ENCODE measurements at places on chromosomes 7 and 10.

DNA sequence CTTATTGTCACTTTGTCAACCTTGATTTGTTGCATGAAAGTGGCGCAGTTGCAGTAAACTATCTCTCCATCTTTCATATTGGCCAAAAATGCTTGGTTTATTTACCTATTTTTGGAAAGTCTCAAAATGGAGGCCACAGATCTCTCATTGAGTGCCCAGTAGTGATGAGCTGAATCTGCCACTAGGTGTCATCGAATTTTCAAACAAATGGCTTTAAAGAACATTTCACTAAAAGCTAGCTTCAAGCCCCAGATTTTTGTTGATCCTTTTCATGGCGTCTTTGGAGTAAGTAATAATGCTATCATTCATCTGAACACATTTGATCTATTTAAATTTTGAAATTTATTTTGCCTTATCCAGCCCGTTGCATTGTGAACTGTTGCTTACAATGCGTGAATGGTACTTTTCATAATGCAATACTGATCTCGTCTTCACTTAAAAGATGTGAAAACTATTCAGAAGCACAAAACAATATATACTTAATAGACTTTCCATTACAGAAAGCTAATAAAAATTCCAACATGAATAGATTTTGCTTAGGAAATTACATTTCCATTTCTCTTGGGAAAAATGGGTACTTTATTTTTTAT lies 236.2 kb downstream of the DNAJB9 start:
- DNase-seq = peak; percentile 11

- DNase-seq = no peak
Observed at GRCh38 chr7:108985037-108985436, 415.4 kb downstream of the DNAJB9 start.

DNA sequence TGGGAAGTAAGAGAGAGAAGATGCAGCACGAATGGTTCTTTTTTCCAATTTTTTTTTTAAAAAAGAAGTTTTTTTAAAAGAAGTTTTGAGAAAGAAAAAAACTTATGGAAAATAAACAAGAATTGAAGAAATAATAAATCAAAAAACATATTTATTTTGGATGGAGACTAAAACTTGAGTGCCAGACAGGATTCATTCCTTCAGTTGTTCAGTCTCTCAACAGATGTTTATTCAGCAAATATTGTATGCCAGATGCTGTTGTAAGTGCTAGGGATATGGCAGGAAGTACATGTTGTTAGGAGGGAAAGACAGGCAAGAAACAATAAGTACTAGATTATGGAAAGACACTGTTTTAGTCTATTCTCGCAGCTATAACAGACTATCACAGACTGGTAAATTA lies 750.7 kb upstream of the PHF14 start:
- DNase-seq = no peak

DNA sequence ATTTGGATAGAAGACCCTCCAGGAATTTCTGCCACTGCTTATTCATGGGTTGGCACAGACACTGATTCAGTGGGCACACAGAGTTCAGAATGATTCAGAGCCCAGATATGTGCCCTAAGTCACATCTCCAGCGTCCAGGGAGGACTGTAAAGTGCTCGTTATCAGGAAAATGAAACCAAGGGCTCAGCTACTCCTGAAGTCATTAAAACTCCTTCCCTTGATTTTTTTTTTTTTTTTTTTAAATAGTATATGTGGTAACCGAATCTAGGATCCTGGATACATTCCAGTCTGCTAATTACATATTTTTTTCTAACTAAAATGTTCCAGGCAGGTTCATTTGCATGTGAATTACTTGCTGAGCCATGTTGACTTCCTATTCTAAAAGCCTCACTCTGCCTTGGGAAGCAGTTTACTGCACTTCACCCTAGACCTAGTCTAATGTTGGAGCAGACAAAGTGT lies 34.7 kb downstream of the MET start:
- peak; percentile 60 for DNase-seq

DNA sequence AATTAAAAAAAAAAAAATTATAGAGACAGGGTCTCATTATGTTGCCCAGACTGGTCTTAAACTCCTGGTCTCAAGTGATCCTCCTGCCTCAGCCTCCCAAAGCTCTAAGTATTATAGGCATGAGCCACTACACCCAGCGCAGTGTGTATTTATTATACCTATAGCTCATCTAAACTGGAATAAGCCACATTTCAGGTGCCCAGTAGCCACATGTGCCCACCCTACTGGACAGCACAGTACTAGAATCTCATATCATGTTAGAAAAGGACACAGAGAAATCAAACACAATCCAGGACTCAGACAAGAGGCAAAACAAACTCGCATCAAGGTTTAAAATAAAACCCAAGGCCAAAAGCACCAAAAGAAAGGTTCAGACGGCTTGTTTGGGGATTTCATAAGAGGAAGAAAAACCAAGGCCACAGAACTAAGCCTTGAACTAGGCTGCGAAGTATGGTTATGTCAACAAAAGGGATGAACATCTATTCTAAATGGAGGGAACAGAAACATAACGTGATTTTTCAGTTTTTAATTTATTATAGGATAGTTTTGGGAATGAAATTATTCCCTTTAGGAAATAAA lies 32.3 kb downstream of the SLC16A9 start:
- DNase-seq = no peak

- DNase-seq = no peak
Observed at GRCh38 chr10:70565556-70566514, 36.7 kb downstream of the PRF1 start.

DNA sequence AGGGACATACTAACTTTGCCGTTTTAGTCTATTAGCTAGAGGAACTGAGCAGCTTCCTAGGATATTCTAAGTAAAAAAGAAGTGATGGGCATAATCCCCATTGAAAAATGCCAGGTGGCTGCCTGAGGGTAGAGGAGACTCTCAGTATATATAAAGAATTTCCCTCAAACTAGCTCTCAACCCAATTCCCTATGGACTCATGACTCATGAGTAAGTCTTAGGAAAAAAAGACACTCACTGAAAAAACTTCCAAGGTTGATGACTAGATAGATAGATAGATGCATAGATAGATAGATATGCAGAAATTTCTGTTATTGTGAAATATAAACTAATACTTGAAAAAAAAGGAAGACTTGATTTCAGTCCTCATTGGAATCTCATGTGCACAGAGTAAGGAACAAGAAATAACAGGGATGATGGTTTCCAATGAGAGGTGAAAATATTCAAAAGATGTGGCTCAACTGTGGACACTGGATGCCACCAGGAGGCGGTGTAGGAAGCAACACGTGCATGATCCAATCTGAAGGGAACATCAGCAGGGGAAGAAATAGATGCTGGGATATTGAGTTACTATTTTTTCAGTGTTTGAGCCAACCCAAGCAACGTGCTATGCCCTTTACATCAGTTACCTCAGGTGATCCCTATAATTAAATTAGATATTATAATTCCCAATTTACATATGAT lies 711.0 kb upstream of the LRRTM3 start:
- no peak for DNase-seq

DNA sequence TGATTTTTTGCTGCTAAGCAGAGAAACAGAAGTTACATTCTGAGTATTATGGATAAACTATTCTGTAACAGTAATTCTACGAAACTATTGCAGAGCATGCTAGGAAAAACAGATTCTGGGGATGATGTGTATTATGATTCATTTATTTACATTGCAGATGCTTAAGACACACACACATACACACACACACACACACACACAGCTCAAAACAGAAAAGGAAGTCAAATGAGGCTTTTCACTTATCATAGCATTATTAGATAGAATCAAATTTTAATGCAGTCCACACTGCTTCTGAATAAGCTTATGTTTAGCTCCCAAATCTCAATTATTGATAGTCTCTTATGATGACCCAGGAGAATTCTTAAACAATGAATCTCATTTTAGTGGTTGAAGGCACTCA lies 307.2 kb downstream of the HGF start:
- peak; percentile 8 for DNase-seq

DNA sequence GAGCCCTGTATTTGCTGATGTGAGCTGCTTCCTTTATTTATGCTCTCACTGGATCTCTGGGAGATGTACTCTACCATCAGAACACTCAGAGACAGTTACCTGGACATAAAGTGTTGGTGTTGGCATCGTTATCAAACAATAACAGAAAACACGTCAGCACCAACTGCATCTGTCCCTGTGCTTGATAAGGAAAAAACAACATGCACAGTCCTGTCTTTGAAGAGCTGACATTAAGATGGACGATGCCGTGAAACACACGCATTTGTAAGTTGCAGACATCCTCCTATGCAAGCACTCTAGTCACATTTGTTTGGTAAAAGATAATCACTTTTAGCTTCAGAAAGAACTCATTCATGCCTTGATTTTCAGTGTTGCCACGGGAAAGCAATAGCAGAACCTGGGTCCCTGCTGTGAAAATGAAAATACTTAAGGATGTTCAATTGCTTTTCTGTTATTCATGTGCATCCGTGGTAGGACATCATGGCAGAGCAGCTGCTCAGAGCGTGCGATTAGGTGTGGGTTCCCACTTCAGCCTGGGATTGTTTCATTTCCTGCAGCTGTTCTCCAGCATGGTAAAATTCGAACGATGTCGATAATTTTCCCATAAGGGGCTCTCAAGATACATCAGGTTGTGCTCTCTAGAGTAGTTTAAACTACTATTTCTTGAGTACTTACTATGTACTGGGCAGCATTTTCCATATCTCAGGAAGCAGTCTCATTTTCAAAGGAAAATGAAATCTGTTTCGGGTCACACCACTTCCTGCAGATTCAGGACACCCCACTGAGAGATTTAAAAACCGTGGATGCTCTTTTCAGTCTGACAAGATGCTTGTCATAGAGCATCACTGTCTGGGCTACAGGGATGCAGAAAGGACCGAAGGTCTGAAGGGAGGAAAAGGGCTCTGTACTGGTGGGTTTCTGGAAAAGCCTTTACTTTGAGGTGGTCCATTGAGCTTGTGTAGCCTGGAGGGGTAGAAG lies 248.7 kb downstream of the CAMK1D start:
- DNase-seq = no peak

DNA sequence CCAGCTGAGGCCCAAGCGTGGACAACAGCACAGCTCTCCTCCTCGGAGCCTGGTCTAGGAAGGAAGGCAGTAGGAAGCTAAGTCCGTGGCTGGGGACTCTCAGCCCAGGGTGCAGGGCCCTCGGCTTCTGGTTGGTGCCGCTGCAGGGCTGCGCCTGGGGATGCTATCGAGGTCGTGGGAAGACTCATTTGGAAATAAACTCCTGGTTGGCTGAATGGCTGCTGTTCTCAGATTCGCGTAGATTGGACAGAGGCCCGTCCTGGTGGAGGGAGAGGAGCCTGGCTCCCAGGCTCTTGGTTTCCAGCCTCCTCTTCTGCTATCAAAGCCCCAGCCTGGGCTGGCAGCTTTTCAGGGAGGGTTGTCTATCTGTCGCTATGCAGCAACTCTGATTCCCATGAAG lies 152.6 kb upstream of the FZD8 start:
- DNase-seq = no peak

DNA sequence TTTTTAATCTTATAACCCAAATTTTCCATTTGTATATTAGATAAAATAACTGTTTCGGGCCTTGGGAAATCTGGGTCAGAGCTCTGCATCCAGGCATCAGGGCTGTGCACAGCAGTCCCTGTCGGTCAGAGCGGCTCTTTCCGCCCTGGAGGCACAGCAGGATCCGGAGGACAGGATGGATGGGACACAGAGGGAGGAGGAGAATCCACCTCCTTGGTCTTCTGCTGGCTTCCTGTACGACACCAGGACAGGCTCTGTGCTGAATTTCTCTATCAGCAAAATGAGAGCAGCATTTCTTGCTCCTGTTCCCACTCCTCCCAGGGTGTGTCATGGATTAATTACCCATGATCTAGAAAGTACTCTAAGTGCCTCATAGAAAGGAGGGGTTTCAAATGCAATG lies 254.9 kb downstream of the SKAP2 start:
- DNase-seq = no peak

DNA sequence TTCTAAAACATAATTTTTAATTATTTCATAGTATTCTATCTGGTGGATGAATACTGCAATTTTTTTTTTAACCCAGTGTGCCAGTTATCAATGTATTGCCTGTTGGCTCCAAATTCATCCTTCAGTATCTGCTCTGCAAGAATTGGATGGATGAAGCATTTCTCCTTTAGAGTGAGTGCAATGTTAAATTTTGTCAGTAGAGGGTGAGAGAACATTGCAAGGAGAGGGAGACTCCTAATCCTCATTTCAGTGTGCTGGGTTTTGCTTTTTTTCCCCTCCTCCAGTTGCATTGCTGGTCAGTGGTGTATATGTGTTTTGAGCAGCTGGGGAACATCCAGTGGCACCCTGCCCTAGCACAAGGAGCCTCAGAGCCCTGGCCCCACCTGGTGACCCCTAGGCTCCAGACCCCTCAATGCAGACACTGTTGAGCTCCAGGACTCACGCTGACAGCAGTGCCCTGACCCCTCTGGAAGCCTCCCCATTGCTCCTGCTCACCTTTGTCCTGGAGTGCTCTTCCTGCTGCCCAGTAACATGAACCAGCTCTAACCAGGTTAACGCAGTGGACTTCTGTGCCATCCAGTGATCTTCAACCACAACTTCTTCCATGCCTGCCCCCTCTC lies 199.4 kb downstream of the USP6NL start:
- DNase-seq = no peak

DNA sequence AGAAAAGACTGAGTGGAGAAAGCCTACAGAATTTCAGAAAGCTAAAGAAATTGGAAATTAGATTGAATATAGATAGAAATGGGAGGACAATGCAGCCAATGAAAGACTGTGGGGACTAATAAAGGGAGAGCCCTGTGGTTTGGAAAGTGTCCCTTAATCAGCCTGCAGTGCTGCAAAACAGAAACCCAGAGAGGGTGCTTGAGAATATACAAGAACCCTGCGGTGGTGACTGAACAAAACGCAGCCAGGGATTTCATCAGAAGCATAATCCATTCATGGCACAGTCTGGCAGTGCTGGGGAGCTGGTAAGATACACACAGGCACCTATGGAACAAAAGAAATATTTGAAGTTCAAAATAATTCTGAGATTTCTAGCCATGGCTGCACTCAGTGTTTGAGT lies 19.1 kb downstream of the CEP41 start:
- DNase-seq = no peak

DNA sequence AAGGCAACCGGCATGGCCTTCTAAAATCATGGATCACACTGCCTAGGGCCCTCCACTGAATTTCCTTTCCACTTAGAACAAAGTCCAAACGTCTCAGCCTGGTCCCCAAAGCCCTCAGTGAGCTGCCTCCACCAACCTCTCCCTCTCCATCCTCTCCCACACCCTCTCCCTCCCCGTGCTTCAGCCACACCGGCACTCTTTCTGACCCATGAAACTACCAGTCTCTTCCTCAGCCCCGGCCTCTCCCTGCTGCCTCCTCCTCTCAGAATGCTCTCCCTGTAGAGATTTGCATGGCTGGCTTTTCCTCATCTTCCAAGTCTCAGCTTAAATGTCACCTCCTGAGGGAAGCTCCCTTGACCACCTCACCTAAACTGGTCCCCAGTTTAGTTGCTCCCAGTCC lies 219.0 kb upstream of the ZMIZ1 start:
- no peak for DNase-seq
